SK-MEL-5 (cell line): ENCODE measurements at places on chromosomes 11 and 22. TPM values are rescaled to one million over a fixed set of nuclear protein-coding genes. Genes with fewer than 3 reads are reported as not detected.

GRCh38 chr11:65353900-65354264 lies 669 bp upstream of the TIGD3 start:
- no peak for DNase-seq

- no peak for DNase-seq
These were observed 1.1 kb upstream of the CABP4 start for GRCh38 chr11:67453816-67454732.

DNA sequence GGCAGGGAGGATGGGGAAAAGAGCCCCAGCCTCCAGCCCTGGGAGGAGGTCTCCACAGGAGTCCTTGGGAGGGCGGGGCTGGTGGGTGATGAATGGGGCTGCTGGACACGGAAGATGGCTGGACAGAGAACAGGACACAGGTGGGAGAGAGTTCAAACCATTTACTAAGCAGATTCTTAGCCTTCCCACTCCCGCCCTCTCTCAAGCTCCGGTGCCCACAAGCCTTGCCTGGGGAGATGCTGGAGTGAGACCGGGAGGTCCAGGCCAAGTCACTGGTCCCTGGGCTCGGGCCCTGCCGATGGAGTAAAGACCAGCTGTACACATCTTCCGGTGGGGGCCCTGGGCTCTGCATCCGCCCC lies 1.4 kb downstream of the CLDN5 start:
- DNase-seq: no peak

GRCh38 chr11:119797736-119798135 lies 68.7 kb upstream of the NECTIN1 start:
- DNase-seq: no peak

DNA sequence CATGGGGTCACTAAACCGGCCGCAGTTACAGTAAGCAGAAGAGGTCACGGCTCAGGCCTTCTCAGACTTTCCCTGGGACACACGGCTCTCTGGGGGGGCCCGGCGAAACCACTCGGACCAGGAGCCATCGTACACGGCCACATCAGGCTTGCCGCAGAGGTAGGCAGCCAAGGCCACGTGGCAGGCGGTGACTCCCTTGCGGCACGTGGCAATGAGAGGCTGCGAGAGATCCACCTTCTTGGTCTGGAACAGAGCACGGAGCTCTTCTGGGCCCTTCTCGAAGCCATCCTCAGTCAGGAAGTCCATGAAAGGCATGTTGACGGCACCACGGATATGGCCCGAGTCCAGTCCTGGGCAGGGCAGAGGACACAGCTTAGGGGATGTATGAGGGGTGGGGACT lies 8.3 kb downstream of the TST start:
- DNase-seq: no peak

DNA sequence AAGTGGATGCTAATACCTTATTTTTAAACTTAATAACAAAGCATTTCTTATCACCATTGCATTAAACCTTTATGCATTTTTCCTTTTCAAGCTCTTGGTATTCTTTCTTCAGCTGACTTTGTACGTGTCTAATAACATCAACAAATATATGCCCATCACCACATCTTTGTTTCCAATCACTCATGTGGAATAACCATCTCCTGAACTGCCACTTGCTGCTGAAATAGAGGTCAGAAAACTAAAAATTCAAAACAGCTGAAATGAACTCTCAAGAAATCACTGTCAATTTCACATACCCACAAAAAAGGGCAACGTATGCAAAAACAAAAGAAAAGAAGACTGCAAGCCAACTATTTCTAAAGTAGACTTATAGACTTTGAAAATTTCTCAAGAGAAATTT lies 7.4 kb downstream of the MSANTD4 start:
- DNase-seq: no peak

DNA sequence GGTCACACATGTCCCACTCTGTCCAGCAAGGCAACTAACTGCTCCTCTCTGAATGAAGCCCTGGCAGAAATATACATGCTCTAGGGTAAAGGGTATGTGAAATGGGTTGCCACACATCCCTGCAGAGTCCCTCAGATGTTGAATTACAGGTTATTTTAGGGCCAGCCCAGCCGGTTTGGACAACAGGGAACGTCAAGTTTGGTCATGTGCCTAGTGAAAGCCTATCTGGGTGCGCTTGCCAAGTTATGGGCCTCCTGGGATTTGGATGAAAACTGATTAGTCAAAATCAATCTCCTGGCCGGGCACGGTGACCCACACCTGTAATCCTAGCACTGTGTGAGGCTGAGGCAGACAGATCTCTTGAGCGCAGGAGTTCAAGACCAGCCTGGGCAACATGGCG lies 10.4 kb downstream of the AP1B1 start:
- DNase-seq: no peak

DNA sequence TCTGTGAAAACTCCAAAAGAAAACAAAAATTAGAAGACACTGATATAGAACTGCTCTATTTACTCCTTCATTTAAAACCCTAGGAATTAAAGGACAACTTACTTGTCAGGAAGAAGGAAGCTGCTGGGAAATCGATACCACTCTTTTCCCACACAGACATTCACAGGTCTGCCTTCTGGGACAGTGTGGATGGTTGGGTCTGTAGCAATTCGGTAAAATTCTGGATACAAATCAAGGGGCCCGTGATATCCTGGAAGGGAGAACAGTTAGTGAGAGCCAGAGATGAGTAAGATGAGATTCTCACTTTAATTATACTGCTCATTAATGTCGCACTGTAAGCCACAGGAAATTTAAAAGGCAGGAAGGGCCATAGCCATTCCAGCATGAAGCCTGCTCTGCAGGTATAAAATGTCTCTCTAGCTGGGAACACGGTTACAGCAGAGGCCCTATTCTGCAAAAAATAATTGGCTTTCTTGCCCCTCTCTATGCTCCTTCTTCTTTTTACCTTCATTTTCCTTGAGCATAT lies 34.0 kb downstream of the ALG9 start:
- no peak for DNase-seq

- no peak for DNase-seq
These were observed 81.1 kb upstream of the WNT7B start for GRCh38 chr22:46058091-46058420.

DNA sequence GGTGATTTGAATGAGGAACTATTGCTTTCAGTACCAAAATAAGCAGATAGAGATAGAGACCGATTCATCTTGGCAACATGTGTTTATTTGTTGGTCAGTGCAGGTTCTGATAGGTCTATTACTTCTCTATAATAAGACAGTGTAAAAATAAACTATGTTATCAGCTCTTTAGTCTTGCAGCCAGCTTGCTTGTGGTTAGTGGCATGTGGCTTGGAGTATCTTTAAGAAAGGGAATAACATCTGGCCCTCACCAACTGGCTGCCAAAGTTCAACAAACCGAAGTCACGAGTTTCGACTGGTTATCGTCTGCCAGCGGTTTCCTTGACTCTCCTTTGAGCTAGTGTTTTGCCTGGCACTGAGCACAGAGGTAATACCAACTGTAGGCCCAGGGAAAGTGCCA lies 71.8 kb downstream of the CTTN start:
- DNase-seq: peak; percentile 46

DNA sequence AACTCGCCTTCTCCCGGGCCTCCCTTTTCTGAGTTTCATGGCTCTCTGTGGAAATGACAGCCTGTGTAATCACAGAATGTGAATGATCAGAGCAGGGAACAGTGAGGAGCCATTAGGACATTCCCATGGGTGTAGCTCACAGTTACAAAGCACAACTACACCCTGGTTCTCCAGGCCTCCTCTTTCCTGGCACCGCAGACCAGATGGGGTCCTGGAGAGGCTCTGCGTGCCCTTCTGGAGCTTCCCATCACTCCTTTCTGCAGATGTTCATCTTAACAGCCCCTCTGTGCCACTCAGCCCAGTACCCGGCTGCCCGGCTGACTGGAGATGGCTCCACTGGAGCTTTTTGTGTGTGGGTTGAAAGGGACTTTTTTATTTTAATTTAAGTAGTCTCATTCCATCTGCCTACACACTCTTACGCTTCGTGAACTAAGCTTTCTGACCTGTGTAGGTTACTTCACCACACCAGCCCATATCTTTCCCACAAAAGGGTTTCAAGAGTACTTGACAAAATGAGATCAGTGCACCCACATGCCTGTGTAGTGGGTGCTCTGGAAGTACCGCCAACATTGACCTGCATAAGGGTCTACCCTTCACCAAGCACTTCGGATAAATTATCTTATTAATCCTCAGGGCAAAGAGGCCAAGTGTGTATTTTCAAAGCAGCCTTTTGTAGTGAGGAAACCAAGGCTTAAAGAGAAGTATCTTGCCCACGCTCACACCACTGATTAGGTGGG lies 29.8 kb downstream of the SREBF2 start:
- DNase-seq: no peak

GRCh38 chr11:108804511-108804910 lies 139.6 kb downstream of the DDX10 start:
- no peak for DNase-seq

GRCh38 chr11:69460540-69461257 lies 20.8 kb upstream of the LINC01488 start:
- DNase-seq: no peak

GRCh38 chr11:2846056-2846455 lies 39.5 kb downstream of the CDKN1C start:
- DNase-seq: no peak

DNA sequence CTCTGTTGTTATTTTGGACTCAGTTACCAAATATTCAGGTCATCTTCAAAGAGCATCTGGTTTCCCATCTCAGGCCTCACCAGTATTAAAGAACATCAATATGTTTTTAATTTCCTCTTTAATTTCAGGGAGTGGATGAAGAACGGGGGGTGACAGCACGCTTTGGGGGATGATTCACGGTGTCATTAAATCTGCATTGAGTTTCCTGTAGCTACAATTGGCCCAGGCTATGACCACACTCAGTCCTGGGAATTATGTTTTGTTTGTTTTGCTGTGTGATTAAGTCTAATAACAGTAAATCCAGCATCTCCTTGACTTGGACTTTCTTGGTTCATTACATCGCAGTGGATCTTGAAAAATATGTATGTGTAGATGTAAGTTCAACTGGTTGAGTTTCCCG lies 149.7 kb upstream of the SEZ6L start:
- no peak for DNase-seq

- DNase-seq: peak; percentile 32
These were observed 10.6 kb downstream of the MMP20 start for GRCh38 chr11:102614485-102614884.

DNA sequence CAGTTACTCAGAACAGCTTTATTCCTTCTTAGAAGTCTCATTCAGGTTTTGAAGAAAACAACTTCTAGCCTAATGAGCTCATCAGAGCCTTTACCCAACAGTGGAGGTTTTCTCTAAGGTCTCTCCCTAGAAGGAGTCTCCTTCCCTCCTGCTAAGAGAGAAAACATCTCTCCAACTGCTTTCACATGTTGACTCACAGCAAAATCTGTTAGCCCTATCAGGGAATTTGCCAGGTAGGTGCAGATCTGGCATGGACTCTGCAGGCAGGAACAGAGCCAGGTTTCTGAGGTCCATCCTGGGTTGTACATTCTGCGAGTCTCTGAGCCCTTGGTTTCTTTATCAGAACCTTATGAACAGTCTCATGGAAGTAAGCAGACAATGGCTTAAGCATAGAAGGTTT lies 214.4 kb downstream of the HIPK3 start:
- no peak for DNase-seq

DNA sequence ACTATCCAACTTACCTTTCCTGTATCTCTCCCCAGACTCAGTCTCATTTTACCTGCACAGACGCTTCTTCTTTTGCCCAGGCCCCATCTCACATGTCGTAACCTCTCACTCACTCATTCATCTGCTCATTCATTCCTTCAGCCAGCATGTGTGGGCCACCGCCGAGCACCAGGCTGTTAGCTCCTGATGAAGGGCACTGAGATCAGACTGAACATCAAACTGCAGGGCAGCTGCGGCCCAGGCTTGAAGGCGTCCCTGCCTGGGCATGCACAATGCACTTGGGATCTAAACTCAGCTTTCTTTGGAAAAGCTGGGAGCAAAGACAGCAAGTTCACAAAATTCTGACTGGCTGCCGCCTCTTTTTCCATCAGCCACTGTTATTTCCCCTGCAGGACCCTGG lies 1456.3 kb downstream of the BRD1 start:
- no peak for DNase-seq

- no peak for DNase-seq
These were observed 42.4 kb downstream of the GLYATL2 start for GRCh38 chr11:58801974-58802545.

GRCh38 chr22:30276039-30276438 lies 9.4 kb upstream of the OSM start:
- DNase-seq: no peak

GRCh38 chr11:60059521-60060240 lies 3.2 kb downstream of the MS4A3 start:
- DNase-seq: no peak

GRCh38 chr11:128552783-128553661 lies 34.3 kb downstream of the ETS1 start:
- DNase-seq: peak; percentile 97

DNA sequence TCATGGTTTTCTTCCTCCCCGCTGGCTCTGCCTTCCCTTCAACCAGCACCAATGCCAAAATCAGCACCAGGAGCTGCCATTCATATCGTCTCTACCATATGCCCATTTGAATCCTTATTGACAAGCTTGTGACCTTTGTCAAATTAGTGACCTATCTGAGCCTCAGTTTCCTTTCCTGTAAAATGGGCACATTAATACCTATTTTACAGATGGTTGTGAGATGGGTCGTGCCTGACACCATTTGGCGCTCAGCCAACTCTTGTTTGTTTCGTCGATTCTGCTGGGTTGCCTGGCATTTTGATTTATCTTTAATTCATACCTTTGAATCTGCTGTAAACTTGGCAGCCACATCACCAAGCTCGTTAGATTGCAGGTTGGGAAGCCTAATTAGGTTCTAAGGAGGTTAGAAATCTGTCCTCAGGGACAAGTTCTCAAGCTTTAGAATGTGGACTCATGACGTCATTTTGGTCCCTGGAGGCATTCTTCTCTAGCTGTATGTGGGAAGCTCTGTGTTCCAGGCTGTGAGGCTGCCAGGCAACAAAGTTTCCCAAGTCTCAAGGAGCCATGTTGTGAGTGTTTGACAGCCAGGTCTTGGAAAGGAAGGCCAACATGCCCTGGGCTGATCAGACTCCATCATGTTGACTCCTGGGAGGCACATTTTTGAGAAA lies 61.0 kb downstream of the RPS6KA4 start:
- peak; percentile 88 for DNase-seq

Gene TMEM191B
- total RNA-seq: 0.21 and 5.5 TPM in 2 replicates

Gene SEPTIN5
- total RNA-seq: 13.8 and 16.3 TPM in 2 replicates

Gene MS4A6E
- not detected in 2 replicates for total RNA-seq

Gene LDLRAD3
- 28.6 and 30.0 TPM in 2 replicates for total RNA-seq

Gene NF2
- total RNA-seq: 47.7 and 53.8 TPM in 2 replicates

Gene HPX
- 0.35 TPM in 1 of 2 replicates, not detected in the other for total RNA-seq

Gene SLC22A6
- not detected in 2 replicates for total RNA-seq

Gene GGTLC2
- total RNA-seq: not detected in 2 replicates

Gene ACTN3
- total RNA-seq: not detected in 2 replicates

Gene BIRC3
- 0.08 and 0.13 TPM in 2 replicates for total RNA-seq

Gene C11orf21
- total RNA-seq: not detected in 2 replicates

Gene ACRV1
- total RNA-seq: not detected in 2 replicates

Gene HTR3B
- 0.24 and 0.55 TPM in 2 replicates for total RNA-seq

Gene CYTH4
- total RNA-seq: 0.08 and 0.11 TPM in 2 replicates
